ENCODE measurements at places on chromosomes 5 and 9.
A peak's percentile ranks its signal among the peaks of the same experiment; 100 is the strongest.

GRCh38 chr9:20728493-20729220 lies 44.6 kb downstream of the FOCAD start:
- DNase-seq = no peak

DNA sequence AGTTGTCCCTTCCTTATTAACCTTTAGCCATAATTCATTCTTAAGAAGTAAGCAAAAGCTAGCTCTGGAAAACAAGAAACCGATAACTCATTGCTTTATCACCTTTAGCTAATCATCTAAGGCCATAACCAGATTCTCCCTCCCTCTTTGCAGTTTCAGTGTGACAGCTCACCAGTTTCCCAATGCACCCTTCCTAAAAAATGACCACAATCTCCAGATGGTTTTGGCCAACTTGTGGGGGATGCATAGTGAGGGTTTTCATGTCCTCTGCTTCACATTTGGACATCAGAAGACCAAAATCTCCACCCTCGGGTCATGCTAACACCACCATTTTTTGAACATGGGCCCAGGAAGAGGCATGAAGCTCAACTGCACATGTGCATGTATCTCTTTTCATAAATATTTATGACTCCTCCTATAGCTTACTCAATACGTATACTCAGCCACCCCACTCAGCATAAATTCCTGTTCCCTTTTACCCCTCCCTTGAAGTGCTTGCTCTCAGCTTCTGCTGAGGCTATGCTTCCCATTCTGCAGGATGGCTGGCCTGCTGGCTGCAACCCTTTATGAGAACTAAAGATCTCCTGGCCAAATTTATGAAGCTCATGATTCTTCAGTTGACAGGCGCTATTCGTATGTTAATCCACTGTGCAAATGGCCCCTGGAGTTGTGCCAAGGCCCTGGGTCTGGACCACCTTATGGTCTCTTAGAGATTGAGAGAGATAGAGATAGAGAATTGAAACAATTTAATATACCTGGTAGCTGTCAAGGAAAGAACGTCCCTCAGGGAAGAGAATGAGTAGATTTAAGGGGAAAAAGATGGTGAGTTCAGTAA lies 14.8 kb downstream of the PPP3R2 start:
- DNase-seq = no peak

- no peak for DNase-seq
These were observed 450.4 kb upstream of the NMUR2 start for GRCh38 chr5:152855441-152855840.

DNA sequence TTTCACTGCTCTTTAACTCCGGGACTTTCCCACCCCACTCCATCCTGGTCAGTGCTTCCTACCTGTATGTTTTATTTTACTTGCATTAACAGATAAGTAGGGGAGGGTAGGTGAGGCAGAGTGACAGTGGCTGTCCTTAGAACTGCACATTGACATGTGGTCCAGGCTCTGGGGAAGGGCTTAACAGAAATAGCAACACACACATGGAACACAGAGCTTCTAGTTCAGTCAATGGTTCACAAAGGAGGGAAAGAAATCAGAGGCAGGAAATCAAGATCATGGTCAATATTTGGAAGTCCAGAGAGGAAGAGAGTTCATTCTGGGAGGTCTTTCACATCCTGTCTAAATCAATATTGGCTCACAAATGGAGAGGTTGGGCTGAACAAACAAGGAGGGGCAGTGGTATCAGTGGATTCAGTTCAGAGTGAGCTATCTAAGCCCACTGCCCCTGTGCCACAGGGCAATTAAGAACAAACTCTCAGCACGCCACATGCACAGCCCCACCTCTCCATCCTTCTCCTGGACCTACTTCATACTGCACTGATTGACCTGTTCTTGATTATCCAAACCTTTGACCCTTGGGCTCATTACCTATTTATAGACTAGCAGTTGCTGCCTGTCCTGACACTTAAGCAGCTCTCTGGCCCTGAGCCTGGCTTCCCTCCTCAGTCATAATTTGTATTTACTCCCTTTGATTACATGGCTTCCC lies 6.2 kb upstream of the VPS13A start:
- no peak for DNase-seq

GRCh38 chr9:25254051-25254450 lies 424.2 kb downstream of the TUSC1 start:
- DNase-seq = no peak

- no peak for DNase-seq
These were observed 44.4 kb downstream of the HMGCR start for GRCh38 chr5:75381456-75381855.

GRCh38 chr9:73893230-73893629 lies 603.9 kb upstream of the RORB start:
- no peak for DNase-seq

GRCh38 chr9:72648324-72649126 lies 127.1 kb downstream of the TMC1 start:
- DNase-seq = no peak

DNA sequence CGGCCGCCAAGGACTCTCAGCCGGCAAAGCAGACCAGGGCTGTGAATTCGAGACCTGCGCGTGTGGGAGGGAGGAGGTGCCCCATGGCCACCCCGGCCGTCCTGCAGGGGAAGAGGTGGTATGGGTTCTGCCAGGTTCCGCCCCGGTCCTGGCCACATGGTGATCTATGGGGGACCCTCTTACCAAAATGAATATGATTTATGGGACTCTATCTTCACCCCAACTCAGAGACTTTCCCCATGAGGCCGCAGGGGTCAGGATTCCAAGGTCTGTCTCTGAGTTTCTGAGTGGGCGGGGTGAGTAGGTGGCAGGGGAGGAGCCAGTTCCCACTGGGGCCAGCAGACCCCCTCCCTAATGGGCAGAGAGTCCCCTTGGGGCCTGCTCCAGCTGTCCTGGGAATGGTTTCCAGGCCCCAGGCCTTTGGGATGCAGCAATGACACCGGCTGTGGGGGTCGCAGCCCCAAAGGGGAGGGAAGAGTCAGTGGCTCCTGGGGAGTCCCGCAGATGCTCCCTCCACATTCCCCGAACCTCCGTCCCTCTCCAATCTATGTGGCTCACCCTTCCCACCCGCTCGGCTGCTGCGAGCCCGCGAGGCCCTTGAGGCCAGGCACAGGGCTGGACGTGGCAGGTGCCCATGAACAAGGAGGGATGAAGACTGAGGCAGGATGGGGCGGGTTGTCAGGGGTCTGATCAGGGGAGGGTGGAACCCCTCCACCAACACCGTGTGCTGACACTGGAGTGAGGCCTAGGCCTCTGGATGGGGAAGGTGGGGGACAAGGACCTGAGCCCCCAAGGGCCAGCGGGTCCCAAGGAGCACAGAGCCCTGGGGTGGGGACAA lies 20.1 kb upstream of the NOTCH1 start:
- DNase-seq = no peak

DNA sequence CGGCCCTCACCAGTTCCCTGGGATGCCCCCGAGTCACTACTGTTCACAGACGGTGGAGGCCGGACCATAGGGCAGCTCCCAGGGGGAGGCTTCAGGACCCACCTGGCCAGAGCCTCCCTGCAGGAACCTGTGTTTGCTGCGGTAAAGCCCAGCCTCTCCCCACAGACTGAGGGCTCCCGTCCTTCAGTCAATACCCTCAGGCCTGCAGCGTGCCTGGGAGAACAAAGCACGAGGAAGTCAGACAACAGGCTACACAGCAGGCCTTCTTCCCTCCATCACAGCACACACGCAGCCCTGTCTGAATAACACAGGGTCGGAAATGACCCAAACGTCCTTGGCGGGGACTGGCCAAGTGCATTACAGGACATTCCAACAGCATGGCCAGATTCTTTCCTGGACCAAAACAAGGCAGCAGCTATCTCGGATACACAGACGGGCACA lies 34.4 kb downstream of the COL23A1 start:
- no peak for DNase-seq

GRCh38 chr9:84460695-84461094 lies 120.1 kb upstream of the SLC28A3 start:
- DNase-seq = no peak

DNA sequence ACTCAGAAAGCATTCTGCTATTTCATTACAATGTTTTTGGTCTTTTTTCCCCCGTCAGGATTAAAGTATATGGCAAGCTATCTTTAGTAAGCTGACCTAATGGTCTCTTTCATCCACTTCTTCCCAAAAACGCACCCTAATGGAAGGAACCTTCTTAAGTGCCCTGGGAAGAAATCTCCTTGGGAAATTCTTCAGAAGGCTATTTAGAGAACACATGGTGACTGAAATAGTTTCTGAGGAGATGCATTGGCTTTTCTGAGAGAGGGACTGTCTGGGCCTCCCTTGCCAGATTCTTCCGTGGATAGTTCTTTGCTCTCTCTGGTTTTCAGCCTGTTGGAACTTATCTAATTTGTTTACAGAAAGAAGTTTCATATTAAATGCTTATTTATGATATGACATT lies 524.1 kb upstream of the MEF2C start:
- no peak for DNase-seq

GRCh38 chr5:10254686-10255085 lies 4.6 kb downstream of the CCT5 start:
- DNase-seq = no peak

DNA sequence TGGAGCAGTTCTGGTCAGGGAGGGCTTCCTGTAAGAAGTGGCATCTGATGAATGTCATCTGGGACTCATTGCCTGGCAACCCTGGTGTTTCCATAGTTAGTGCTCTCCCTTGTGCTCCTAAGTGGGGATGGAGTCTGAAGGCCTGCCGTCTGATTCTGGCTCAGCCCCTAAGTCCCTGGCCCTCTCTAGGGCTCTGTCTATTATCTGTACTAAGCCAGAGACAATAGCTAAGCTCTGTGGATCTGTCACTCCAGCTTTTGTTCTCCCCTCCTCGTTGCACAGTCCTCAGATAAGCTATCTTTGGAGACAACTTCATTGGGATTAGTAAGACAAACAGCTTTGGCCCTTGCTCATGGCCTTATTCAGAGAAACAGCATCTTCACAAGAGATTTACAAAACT lies 30.6 kb upstream of the TTC1 start:
- DNase-seq = no peak

- DNase-seq = no peak
These were observed 14.9 kb downstream of the SEMA6A start for GRCh38 chr5:116559673-116560164.

DNA sequence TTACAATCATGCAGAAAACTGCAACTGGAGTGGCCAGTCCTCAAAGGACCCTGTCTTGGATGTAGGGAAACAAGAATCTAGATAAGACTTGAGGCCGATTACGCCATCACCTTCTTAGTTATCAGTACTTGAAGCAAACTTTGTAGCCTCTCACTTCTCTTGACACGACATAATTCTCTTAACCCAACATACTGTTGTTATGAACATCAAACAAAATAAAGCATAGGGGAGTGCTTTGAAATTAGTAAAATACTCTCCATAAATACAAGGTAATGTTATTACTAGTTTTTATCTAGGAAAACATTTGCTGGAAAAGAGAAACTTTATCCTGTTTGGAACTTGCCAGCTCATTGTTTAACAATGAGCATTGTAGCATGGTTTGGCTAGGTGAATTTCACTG lies 574.9 kb upstream of the DMAC1 start:
- DNase-seq = no peak

DNA sequence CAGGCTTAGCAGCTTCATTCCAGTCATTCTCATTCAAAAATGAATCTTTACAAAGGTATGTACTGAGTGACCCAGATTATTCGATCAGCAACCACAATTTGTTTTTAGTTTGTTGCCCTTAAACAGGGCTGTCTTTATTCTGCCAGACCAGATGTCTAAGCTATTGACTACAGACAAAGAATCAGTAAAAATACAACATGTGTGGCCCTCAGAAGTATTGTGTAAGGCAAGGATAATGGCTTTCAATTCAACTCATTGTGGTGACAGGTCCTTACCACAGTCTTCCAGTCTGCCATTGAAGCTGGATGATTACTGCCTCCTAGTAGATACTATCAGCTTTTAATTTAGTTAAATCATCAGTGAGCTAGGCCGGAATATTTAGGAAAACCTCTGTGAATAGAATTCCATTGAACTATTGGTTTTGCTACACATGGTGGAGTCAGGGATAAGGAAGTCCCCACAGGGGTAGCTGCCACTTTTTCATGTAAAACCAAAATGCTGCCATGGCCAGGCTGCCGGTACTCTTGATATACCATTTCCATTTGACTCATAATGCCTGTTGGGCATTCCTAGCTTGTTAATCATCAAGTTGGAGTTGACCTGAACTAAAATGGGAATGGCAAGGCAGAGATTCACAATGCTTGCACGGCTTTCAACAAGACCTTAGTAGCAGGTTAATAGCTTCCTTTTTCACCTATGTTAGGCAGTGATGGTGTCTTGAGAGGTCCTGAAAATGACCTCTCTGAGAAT lies 175.6 kb downstream of the MEF2C start:
- no peak for DNase-seq

GRCh38 chr5:126812199-126812570 lies 35.2 kb downstream of the LMNB1 start:
- DNase-seq = peak; percentile 18

DNA sequence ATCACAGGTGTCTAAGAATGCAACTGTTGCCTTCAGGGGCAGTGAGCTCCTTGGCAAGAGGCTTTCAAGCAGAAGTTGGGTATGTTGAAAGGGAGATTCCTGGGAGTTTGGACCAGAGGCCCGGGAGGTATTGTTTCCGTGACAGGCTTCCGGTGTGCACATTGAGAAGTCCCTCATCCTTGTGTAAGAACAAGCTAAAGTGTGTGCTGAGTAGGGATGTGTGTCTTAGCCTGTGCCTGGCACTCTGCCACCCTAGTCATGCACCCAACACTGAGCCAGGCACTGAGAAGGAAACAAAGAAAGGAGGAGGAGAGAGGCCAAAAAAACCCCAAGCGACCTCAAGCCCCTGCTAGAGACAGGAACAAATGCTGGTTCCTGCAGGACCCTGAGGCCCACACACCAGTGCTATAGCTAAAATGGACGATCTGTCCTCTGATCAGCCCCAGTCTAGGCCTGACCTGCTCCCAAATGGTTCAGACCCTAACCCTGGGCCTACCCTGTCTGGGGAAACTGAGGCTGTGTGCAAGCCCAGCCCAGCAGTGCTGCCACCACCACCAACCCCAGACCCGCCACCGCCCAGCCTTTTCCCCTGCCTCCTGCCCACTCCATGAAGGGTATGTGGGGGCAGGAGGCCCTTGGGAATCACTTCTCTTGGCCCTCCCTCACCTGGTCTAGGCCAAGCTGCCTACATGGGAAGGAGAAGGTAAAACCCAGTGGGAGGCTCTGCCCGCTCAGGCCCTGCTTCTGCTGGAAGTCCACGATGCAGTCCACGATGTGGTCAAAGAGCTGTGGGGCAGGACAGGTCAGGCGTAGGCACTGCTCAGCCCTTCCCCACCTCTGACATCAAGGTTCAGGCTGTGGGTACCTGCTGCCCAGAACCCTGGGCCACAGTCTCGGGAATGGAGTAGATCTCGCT lies 12.6 kb downstream of the HK3 start:
- no peak for DNase-seq

DNA sequence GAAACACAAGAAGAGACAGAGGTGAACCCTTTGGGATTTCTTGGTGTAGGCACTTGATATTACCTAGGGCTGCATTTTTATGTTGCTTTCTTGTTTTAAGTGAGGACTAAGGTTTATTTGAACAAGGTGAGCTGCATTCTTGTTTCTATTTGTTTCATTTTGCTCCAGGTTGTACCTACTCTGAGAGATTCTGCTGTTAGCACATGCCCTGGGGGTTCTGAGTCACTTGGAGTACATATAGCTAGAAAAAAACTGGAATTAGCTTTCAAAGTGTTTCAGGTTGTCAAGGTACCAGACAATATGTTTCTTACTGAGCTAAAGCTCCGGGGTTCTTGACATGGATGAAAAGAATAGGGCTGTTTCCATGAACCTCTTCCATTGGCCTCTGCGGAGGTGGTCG lies 299.4 kb downstream of the ICE1 start:
- DNase-seq = no peak

All from CD4-positive, alpha-beta T cell treated with Interferon alpha-2 for 1 hour (primary cell).